SJCRH30 (cell line): ENCODE measurements at places on chromosomes 7 and 10. TPM values are rescaled to one million over a fixed set of nuclear protein-coding genes. Genes with fewer than 3 reads are reported as not detected.
A peak's percentile ranks its signal among the peaks of the same experiment; 100 is the strongest.

DNA sequence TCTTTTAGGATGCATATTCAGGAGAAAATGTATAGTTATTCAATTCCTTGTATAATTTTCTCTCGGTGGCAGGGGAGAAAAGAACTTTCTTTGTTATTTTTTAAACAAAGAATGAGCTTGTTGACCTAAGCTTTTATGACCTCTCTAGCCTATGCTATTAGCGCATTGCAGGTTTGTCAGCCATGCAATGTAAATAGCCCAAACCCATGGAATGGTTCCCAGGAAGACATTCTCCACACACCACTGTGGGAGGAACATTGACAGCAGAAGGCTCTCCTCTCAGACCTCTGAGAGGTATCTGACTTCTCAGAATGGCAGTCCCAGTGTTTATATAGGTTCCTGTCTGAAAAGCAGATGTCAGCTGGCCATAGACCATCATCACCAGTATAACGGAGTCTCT, 19.6 kb upstream of the AGBL3 start:
- no peak overlapping the region for H3K27ac ChIP-seq
- no peak overlapping the region for H3K4me3 ChIP-seq
- H3K27me3 ChIP-seq = no peaks in the 10 kb centered on the region
- peaks cover 39% of the 10 kb centered on the region for H3K36me3 ChIP-seq

GRCh38 chr7:113283861-113284260, 165.5 kb upstream of the SMIM30 start:
- H3K36me3 ChIP-seq = no peaks in the 10 kb centered on the region
- H3K27me3 ChIP-seq = no peaks in the 10 kb centered on the region
- no peak overlapping the region for H3K27ac ChIP-seq
- H3K4me3 ChIP-seq = no peak overlapping the region
- no peak for DNase-seq

DNA sequence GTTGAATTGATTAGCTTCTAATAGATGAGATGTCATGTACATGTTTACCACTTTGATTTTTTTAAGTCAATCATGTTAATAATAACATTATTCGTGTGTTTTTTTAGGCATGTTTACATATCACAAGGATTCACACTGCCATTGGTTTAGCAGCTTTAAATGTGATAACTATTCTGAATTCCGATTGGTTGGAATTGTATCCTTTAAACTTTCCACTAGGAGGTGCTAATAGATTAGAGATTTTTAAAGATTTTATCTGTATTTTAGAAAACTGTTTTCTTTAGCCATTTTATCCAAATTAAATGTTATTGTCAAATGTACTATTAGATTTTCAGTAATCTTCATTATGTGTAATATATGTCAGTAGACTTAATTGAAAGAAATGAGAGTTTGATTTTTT, 83.2 kb downstream of the HECTD2 start:
- H3K27me3 ChIP-seq = no peaks in the 10 kb centered on the region
- no peak for DNase-seq
- H3K4me3 ChIP-seq = no peak overlapping the region
- H3K27ac ChIP-seq = no peak overlapping the region

GRCh38 chr10:110509560-110509959, 11.9 kb downstream of the DUSP5 start:
- no peak for DNase-seq
- H3K4me1 ChIP-seq = peaks cover 3% of the 10 kb centered on the region; the same call in 1 of the 2 replicates
- no peaks in the 10 kb centered on the region for H3K27me3 ChIP-seq

DNA sequence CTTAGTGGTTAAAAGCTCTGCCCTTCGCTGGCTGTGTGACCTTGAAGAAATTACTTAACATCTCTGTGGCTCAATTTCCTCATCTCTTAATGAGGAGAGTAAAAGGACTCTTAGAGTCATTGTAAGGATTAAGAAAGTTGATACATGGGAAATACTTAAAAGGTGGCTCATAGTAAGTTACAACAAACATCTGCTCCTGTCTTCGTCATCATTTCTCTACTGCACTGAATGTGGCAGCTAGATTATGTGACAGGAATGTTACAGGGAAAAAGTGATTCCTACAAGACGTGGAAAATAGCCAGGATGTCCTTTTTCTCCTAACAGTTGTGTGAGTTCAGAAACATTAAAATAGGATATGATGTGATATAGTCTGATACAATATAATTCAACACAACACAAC, 184.7 kb downstream of the FRMD4A start:
- no peak overlapping the region for H3K4me3 ChIP-seq
- H3K27ac ChIP-seq = no peak overlapping the region
- no peaks in the 10 kb centered on the region for H3K36me3 ChIP-seq
- no peak for DNase-seq

SFTPD gene
- total RNA-seq = 0.22 TPM in 1 of 2 replicates, not detected in the other

- peak; percentile 41 for DNase-seq
- no peaks in the 10 kb centered on the region for H3K36me3 ChIP-seq
- H3K4me3 ChIP-seq = peak overlapping the region; percentile 74
- no peak overlapping the region; the same call in 1 of the 2 replicates for H3K27ac ChIP-seq
- H3K27me3 ChIP-seq = peaks cover 11% of the 10 kb centered on the region; the same call in 1 of the 2 replicates
These were observed 1.3 kb upstream of the BMPER start for GRCh38 chr7:33903791-33904680.

BTBD16 gene
- total RNA-seq = not detected in 2 replicates

OR13A1 gene
- total RNA-seq = not detected in 2 replicates

DNA sequence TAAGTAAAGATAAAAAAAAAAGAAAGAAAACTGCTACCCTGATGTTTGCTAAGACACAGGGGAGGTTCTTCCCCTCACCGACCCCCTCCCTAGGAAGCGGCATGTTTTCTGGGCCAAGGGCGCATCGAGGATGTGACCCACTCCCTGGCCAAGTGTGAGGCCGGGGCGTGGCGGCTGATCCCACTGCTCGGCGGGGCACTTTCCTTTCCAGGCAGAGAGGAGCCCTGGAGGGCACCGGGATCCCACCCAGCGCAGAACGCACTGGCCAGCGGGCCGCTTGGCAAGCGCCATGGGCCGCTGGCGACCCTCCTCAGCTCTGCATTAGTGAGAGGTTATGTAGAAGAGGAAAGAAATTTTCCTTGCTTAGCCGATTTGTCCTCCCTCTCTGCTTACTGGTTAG, 93.4 kb downstream of the ZNF736 start:
- H3K4me1 ChIP-seq = no peaks in the 10 kb centered on the region
- no peak overlapping the region for H3K4me3 ChIP-seq
- H3K36me3 ChIP-seq = no peaks in the 10 kb centered on the region
- DNase-seq = no peak
- H3K27ac ChIP-seq = no peak overlapping the region
- no peaks in the 10 kb centered on the region for H3K27me3 ChIP-seq

DNA sequence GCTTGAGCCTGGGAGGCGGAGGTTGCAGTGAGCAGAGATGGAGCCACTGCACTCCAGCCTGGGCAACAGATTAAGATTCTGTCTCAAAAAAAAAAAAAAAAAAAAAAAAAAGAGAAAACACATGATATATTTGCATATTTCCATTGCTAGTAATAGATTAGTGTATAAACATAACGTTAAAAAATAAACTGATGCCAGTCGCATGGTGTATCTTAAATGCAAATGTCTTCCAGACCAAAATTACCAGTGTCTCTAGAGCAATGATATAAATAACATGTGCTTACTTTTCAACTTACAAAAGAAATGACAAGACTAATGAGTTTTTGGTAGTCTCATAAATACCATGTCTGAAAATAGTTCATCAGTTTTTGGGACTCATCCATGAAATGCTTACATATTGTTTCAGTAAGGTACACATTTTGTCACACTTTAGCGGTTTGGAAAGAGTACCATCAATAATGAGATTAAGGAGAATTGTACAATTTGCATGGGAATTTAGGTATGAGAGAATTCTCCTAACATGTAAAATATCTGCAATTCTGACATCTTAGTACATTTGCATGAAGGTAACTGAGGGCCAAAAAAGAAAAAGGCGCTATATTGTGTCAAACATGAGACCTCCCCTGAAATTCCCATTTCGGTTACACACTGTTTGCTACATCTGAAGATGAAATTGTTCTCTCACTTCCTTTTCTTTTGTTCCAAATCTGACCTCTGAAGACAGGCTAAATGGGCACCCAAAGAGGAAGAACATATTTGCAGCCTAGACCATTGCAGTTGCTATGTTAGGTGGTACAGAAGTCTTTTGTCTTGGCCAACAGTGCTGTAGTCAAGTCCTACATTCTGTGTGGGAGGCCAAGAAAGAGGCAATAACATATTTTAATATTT, 51.5 kb upstream of the PIP4K2A start:
- DNase-seq = no peak
- H3K36me3 ChIP-seq = no peaks in the 10 kb centered on the region
- H3K4me3 ChIP-seq = no peak overlapping the region
- H3K4me1 ChIP-seq = no peaks in the 10 kb centered on the region

GRCh38 chr10:81179324-81179723, 641.6 kb downstream of the SH2D4B start:
- no peak overlapping the region for H3K4me3 ChIP-seq
- no peak for DNase-seq
- H3K4me1 ChIP-seq = no peaks in the 10 kb centered on the region
- no peaks in the 10 kb centered on the region for H3K27me3 ChIP-seq
- no peaks in the 10 kb centered on the region for H3K36me3 ChIP-seq

- peaks cover 7% of the 10 kb centered on the region; the same call in 1 of the 2 replicates for H3K4me1 ChIP-seq
- H3K4me3 ChIP-seq = peak within 1 kb of the TSS; percentile 78
- H3K36me3 ChIP-seq = no peaks in the 10 kb centered on the region
- peak; percentile 87 for DNase-seq
- H3K27ac ChIP-seq = peak within 1 kb of the TSS; percentile 81
- H3K27me3 ChIP-seq = no peaks in the 10 kb centered on the region
These were observed at the start of gene DENND2A for GRCh38 chr7:140640727-140641523. Gene DENND2A (minus strand): TSS chr7:140640813. CDS start chr7:140602397, 38,416 bp downstream.

GRCh38 chr7:70694434-70694970, 437.4 kb upstream of the GALNT17 start:
- peak overlapping the region; percentile 97 for H3K4me3 ChIP-seq
- peaks cover 12% of the 10 kb centered on the region for H3K4me1 ChIP-seq
- H3K27ac ChIP-seq = peak overlapping the region; percentile 93
- peak; percentile 57 for DNase-seq

DNA sequence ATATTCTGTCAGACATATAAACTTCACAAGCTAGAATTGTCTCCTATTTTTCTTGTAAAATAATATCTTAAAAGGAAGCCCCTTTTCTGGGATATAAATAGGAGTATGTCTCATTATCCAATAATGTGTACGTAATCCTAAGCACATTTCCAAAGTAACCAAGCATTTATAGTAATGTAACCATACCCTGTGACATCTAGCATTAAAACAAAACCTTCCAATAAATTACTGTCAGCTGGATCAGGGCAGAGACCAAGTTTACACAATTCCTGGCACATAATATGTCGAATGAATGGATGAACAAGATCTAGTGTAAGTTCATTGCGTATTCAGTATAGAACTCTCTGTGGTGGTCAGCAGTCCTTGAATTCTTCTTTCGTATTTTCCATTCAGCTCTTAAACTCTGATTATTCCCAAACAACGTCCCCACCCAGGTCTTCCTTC, 14.3 kb downstream of the CPED1 start:
- H3K4me3 ChIP-seq = no peak overlapping the region
- H3K27me3 ChIP-seq = no peaks in the 10 kb centered on the region
- no peak overlapping the region for H3K27ac ChIP-seq

GRCh38 chr10:98619446-98619845, 172.7 kb upstream of the HPS1 start:
- H3K27ac ChIP-seq = no peak overlapping the region
- H3K36me3 ChIP-seq = no peaks in the 10 kb centered on the region
- H3K4me3 ChIP-seq = no peak overlapping the region
- H3K27me3 ChIP-seq = no peaks in the 10 kb centered on the region
- DNase-seq = no peak

DNA sequence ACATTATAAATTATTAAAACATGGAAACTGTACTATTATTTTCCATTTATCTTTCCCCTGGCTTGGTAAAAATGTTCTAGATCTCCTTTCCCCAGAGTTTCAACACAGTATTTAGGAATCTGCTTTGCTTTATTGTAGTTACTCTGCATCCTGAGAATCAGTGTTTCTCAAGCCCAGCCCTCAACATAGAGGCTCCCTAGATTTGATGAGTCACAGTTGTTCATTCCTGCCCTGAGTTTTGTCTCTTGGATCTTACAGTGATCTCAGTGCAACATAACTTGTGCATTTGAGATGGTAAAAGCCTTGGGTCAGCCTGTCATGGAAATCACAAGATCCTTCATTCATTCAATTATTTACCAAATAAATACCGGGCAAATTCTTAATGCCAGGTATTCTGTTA, 63.0 kb downstream of the VAX1 start:
- H3K4me1 ChIP-seq = peaks cover 3% of the 10 kb centered on the region; the same call in 1 of the 2 replicates
- H3K27me3 ChIP-seq = peaks cover 3% of the 10 kb centered on the region
- no peaks in the 10 kb centered on the region for H3K36me3 ChIP-seq
- no peak overlapping the region for H3K27ac ChIP-seq
- no peak for DNase-seq
